ENCODE measurements at places on chromosomes 1 and 21. TPM values are rescaled to one million over a fixed set of nuclear protein-coding genes. Genes with fewer than 3 reads are reported as not detected.

Gene C4BPA
- 0.99 TPM for total RNA-seq

Gene ICOSLG
- 4.2 TPM for total RNA-seq

Gene RBM11
- total RNA-seq, result not detected

Gene CA14
- not detected for total RNA-seq

Gene ANKRD65
- total RNA-seq, result 0.14 TPM

Gene RIPK4
- total RNA-seq, result 21.2 TPM

Gene IL10RB
- total RNA-seq, result 18.1 TPM

Gene NCF2
- 1.1 TPM for total RNA-seq

Gene RBBP5
- 11.2 TPM for total RNA-seq

Gene FNDC5
- total RNA-seq, result 0.25 TPM

Gene TRAPPC10
- 18.8 TPM for total RNA-seq

Gene OR6N1
- total RNA-seq, result not detected

Gene RGS16
- total RNA-seq, result 0.18 TPM

Gene HSPB7
- total RNA-seq, result not detected

Gene GPR61
- not detected for total RNA-seq

Gene IL12RB2
- total RNA-seq, result 0.12 TPM

Gene HEATR1
- 24.0 TPM for total RNA-seq

Gene OR2G6
- not detected for total RNA-seq

Gene RPL22
- 434 TPM for total RNA-seq

Gene OR2T2
- not detected for total RNA-seq

Gene SYDE2
- 1.2 TPM for total RNA-seq

Gene TBCE
- total RNA-seq, result 40.4 TPM

Gene DIRAS3
- 0.85 TPM for total RNA-seq

Gene TCP10L
- 0.86 TPM for total RNA-seq

Gene HENMT1
- total RNA-seq, result 4.4 TPM

Gene OR2L8
- total RNA-seq, result not detected

Gene MOB3C
- total RNA-seq, result 4.4 TPM

Gene CADM3
- total RNA-seq, result 0.10 TPM

Gene CHIA
- total RNA-seq, result not detected

Measured in A549 treated with Hydrocortisone at 1 μM for 4 hours (cell line).